Neural cell (in vitro differentiated cells): ENCODE measurements at places on chromosomes 12 and 14. TPM values are rescaled to one million over a fixed set of nuclear protein-coding genes. Genes with fewer than 3 reads are reported as not detected.

TC2N gene
- 0.54 and 2.1 TPM in 2 replicates for polyA plus RNA-seq

FLRT2 gene
- polyA plus RNA-seq: 3.9 and 5.1 TPM in 2 replicates

DIO2 gene
- polyA plus RNA-seq: 1.3 and 2.1 TPM in 2 replicates

HOTAIR gene
- not detected in 2 replicates for polyA plus RNA-seq

DNAH10 gene
- 1.6 and 1.9 TPM in 2 replicates for polyA plus RNA-seq

TSPAN11 gene
- polyA plus RNA-seq: 4.6 and 5.6 TPM in 2 replicates

GLT8D2 gene
- polyA plus RNA-seq: 8.3 and 8.7 TPM in 2 replicates

SCAF11 gene
- polyA plus RNA-seq: 18.4 and 20.4 TPM in 2 replicates

RPGRIP1 gene
- not detected in 2 replicates for polyA plus RNA-seq

PHLDA1 gene
- polyA plus RNA-seq: 6.6 and 8.5 TPM in 2 replicates

GALNT16 gene
- 23.8 and 25.2 TPM in 2 replicates for polyA plus RNA-seq

NEUROD4 gene
- polyA plus RNA-seq: not detected in 2 replicates

GALNT6 gene
- not detected in 2 replicates for polyA plus RNA-seq

RHOJ gene
- polyA plus RNA-seq: 0.10 TPM in 1 of 2 replicates, not detected in the other

KIF26A gene
- polyA plus RNA-seq: 11.2 and 12.2 TPM in 2 replicates

PTGR2 gene
- polyA plus RNA-seq: 7.2 and 8.4 TPM in 2 replicates

IKZF4 gene
- 4.8 and 5.0 TPM in 2 replicates for polyA plus RNA-seq

CLEC2D gene
- 2.6 and 3.7 TPM in 2 replicates for polyA plus RNA-seq

TCP11L2 gene
- polyA plus RNA-seq: 16.6 and 17.8 TPM in 2 replicates

WNT1 gene
- not detected in 2 replicates for polyA plus RNA-seq

AQP5 gene
- not detected in 2 replicates for polyA plus RNA-seq

ACOT6 gene
- polyA plus RNA-seq: not detected in 2 replicates

SAMD15 gene
- 2.8 and 5.8 TPM in 2 replicates for polyA plus RNA-seq

MMP14 gene
- polyA plus RNA-seq: 0.30 and 1.5 TPM in 2 replicates

NEMP1 gene
- polyA plus RNA-seq: 5.9 and 6.8 TPM in 2 replicates

SSPN gene
- 0.26 TPM in 1 of 2 replicates, not detected in the other for polyA plus RNA-seq

LRRC10 gene
- not detected in 2 replicates for polyA plus RNA-seq

LGR5 gene
- 0.16 TPM in 1 of 2 replicates, not detected in the other for polyA plus RNA-seq

RPS6KA5 gene
- polyA plus RNA-seq: 6.3 and 11.1 TPM in 2 replicates

SDR9C7 gene
- polyA plus RNA-seq: 0.63 TPM in 1 of 2 replicates, not detected in the other

NABP2 gene
- polyA plus RNA-seq: 54.3 and 79.1 TPM in 2 replicates

HOXC12 gene
- polyA plus RNA-seq: not detected in 2 replicates

NANOG gene
- polyA plus RNA-seq: not detected in 2 replicates

PNN gene
- 85.8 and 89.4 TPM in 2 replicates for polyA plus RNA-seq

OAS1 gene
- polyA plus RNA-seq: not detected in 2 replicates

RGS6 gene
- 2.1 and 7.3 TPM in 2 replicates for polyA plus RNA-seq

CCDC175 gene
- 0.11 TPM in 1 of 2 replicates, not detected in the other for polyA plus RNA-seq

BCL11B gene
- polyA plus RNA-seq: 98.9 and 104 TPM in 2 replicates

HSP90AA1 gene
- polyA plus RNA-seq: 206 and 232 TPM in 2 replicates

INHBC gene
- polyA plus RNA-seq: not detected in 2 replicates

NFE2 gene
- polyA plus RNA-seq: not detected in 2 replicates

ZNF385A gene
- polyA plus RNA-seq: 0.46 TPM in 1 of 2 replicates, not detected in the other

KRT80 gene
- polyA plus RNA-seq: not detected in 2 replicates

FAM186B gene
- polyA plus RNA-seq: not detected in 2 replicates

FOXN4 gene
- polyA plus RNA-seq: 0.14 and 0.30 TPM in 2 replicates
